ENCODE measurements at places on chromosomes 3 and 15.

- DNase-seq = no peak
Measured at GRCh38 chr3:24201301-24201700, 256.2 kb downstream of the NR1D2 start.

- DNase-seq = peak; percentile 82
Measured at GRCh38 chr3:34683851-34684250, 885.4 kb downstream of the PDCD6IP start.

DNA sequence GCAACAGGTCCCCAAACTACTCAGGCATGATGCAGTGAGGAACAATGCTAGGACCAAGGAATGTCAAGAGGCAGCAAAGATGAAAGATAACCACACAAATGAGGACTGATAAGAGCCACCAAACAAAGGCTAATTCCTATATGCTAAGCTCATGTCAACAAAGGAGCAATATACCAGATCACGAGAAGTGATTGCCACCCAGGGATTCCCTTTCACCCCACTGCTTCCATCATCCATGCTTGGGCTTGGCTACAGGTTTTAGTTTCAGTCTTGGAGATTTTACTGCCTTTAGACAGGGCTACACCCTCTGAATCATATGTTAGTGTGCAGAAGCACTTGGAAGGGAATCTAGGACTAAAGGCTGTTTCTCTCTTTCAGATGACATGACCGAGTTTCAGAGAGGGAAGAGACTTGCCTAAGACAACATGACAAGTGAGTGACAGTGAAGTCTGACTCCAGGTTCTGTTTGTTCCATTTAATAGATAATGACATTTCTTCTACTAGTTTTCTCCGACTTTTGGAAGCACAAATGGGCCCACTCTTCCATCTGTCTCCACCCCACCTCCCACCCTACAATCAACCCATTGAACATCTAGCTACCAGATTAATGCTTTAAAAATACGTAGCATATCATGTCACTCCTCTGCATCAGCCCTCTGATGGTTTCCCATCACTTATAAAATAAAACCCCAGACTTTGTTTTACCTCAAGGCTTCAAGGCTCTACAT is 173.5 kb upstream of the LRRN1 start:
- no peak for DNase-seq

GRCh38 chr3:187262360-187262759 is 29.2 kb downstream of the MASP1 start:
- no peak for DNase-seq

DNA sequence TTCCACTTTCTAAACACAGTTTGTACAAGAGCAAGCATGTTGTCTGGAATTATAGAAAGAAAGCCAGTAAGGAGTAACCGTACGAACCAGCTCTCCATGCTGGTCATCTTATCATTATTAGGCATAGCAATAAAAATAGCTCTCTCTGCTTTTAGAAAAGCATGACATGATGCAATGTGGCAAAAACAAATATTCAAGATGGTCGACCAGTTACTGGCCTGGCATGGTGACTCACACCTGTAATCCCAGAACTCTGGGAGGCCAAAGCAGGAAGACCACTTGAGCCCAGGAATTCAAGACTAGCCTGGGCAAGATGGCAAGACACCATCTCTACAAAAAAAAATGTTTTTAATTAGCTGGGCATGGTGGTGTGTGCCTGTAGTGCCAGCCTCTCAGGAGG is 2.6 kb upstream of the MAP4 start:
- DNase-seq = no peak

GRCh38 chr3:131454501-131454900 is 48.3 kb downstream of the MRPL3 start:
- DNase-seq = no peak

GRCh38 chr15:57806003-57806402 is 99.5 kb downstream of the POLR2M start:
- no peak for DNase-seq

- DNase-seq = no peak
Measured at GRCh38 chr3:177109688-177110330, 87.5 kb downstream of the TBL1XR1 start.

- DNase-seq = no peak
Measured at GRCh38 chr3:122003112-122003511, 18.9 kb downstream of the ILDR1 start.

DNA sequence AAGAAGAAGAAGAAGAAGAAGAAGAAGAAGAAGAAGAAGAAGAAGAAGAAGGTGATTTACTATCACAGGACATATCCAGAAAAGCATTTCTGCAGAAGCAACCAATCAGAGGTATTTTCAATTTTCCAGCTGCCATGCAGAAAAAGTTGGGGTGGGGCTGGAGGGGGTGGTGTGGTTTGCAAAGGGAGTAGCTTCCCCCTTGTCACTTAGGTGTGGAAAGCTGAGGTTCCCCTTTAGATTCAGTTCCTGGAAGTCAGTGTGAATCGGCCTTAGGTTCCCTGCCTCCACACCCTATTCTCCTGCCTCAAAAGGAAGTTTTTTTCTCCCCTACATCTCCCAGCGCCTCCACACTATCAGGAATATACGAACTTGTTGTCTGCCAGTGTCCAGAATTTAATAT is 276.7 kb upstream of the ARRDC4 start:
- DNase-seq = no peak

GRCh38 chr3:170196833-170197232 is 15.3 kb upstream of the PHC3 start:
- no peak for DNase-seq

GRCh38 chr15:90711418-90711824 is 5.7 kb upstream of the BLM start:
- no peak for DNase-seq

- DNase-seq = no peak
Measured at GRCh38 chr3:35183927-35184675, 455.2 kb upstream of the ARPP21 start.

- DNase-seq = no peak
Measured at GRCh38 chr3:1969281-1969680, 129.4 kb upstream of the CNTN4 start.

DNA sequence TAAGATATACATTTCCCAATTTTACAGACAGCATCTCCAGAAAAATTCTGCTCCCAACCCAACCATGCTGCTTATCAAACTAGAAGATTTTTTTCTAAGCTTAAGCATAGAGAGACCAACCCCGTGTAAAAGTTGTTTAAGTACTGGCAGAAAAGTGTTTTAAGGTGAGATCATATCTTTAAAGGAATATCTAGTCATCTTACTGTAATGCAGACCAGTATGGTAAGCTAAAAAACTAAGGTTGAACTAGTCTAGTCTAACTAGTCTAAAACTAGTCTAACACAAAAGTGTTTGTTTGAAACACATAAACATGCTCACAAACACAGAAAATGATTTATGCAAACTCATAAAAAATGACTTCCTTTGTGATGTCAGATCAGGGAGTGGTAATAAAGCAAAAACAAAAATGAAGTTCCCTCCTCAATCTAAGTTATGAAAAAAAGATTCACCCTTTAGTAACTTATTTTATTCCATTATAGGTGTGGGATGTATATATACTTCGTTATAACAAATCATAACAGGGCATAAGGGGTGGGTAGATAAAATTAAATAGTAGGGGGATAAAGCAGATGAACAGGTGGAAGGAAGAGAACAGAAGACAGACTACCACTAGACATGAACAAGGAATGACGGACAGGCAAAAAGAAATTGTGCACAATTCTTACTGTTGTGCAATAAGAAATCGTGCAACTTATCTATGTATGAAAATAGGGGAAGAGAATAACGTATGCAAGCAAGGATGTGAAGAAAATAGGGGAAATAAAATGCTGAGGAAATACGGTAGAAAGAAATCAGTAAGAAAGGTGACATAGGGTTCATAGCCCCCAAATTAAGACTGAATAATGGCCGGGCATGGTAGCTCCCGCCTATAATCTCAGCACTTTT is 10.0 kb downstream of the MYO5A start:
- DNase-seq = no peak

DNA sequence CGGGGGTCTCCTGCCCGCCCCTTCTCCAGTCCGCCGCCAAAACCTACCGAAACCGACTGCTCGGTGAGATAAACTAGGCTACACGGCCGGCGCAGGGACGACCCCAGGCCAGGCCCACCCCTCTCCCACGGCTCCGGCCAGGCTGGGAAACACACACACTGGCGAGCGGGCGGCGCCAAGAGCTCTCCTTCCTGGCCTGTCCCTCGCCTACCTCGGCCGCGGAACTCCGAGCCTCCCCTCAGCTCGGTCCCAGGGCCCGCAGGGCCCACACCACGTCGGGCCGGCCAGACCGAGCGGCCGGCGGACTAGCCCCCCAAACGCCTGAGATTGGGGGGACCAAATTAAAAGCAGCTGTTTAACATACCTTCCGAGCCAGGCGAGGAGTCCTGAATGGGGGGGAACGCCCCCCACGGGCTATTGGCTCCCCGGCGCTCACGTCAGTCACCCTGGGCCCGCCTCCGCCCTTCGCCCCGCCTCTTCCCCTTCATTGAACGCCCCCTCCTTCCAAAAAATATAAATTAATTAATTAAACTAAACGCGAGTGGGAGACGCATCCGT is 4.0 kb upstream of the SIN3A start:
- peak; percentile 88 for DNase-seq

- DNase-seq = peak; percentile 63
Measured at GRCh38 chr3:8443829-8444791, 57.5 kb upstream of the LMCD1 start.

GRCh38 chr15:87736891-87737389 is 519.6 kb downstream of the NTRK3 start:
- DNase-seq = no peak

- DNase-seq = no peak
Measured at GRCh38 chr15:69388260-69388705, 25.9 kb upstream of the KIF23 start.

- DNase-seq = no peak
Measured at GRCh38 chr15:95635666-95636065, 694.8 kb upstream of the NR2F2 start.

- no peak for DNase-seq
Measured at GRCh38 chr3:133474817-133475216, 75.0 kb downstream of the BFSP2 start.

DNA sequence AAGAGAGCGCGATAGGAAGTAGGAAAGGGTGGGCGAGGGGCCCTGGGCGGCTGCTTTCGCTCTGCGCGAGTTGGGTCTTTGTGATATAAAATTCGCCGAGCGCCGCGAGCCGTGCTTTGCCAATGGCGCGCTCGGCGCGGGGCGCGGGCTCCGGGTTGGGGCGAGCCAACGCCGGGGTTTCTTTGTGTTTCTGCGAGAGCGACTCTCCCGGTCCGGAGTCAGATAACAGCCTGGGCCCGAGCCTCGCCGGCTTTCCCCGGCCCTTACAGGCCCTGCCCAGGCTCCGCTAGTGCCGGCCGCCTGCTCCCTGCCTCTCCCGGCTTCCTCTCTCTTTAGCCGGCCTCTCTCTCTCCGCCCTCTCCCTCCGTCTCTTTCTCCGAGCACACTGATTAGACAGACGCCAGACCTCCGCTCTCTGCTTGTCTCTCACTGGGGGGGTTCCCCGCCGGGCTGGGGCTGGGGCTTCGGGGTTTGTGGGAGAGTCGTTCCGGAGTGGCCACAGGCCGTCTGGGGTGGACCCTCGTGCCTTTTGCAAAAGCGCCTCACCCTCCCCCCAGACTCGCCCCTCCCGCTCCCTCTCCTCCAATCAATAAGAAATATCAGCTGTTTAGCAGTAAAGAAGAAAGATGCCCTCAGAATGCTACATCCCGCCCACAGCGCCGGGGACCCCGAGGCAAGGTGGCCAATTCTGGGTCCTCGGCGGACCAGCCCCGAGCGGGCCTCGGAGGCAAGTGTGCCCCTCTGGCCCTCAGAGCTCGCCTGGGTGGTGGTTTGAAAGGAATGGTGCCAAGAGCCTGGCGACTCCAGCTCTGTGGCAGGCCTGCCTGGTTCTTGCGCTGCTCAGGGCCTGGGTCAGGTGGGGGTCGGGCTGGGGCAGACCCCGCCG is 2.9 kb downstream of the NR2F2 start:
- DNase-seq = peak; percentile 72

GRCh38 chr3:55169161-55169560 is 241.3 kb upstream of the LRTM1 start:
- no peak for DNase-seq

- DNase-seq = no peak
Measured at GRCh38 chr3:99087277-99087676, 185.8 kb upstream of the DCBLD2 start.

DNA sequence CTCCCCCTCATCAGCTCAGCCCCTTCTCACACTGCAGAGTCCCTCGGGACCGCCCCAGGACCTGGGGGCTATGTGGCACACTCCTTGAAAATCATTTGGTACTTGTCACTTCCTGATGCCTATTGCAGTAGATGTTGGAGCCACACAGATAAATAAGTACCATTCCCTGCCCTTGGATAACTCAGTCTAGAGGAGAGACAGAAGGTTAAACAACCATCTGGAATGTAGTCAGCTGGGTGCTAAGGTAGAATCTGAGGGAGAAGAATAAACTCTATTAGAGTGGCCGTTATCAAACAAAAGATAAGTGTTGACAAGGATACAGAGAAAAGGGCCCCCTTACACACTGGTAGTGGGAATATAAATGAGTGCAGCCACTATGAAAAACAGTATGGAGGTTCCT is 112.3 kb upstream of the NR2E3 start:
- DNase-seq = no peak

DNA sequence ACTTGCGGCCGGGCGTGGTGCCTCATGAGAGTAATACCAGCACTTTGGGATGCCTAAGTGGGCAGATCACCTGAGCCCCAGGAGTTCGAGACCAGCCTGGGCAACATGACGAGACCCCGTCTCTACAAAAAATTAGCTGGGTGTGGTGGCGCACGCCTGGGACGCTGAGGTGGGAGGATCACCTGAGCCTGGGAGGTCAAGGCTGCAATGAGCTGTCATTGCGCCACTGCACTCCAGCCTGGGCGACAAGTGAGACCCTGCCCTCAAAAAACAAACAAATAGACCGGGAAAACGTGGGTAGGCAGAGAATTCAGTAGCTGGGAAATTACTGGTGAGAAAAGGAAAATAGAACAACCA is 667 bp downstream of the UMPS start:
- no peak for DNase-seq

DNA sequence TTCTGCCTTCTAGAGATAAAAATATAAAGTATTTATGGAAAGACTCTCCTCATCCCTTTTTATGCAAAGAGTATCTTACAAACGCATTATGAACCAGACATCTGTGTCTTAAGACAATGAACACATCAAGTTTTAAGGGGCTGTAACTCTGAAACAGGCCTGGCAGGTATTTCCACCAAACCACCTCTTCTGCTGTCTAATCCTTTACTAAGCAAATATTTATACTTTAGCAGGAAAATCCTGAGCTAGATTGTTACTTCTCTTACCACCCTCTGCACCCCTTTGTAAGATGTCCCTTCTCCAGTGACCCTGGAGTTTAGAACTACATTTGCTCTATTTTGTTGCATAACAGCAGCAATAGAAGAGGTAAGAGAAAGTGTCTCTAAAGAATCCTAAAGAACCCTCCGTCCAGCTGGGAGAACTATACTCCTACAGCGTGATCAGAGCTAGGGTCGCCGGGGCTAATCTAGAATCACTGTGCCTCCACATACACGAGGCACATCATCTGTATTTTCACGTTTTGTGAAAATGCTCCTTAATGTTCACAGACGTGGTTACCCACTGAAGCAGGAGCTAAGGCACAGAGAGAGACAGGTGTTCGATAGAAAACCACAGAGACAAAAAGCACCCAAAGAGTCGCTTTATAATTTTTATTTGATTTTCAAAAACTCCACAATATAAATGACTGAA is 129.6 kb downstream of the FOXP1 start:
- no peak for DNase-seq
